ENCODE measurements at places on chromosomes 4 and X.

DNA sequence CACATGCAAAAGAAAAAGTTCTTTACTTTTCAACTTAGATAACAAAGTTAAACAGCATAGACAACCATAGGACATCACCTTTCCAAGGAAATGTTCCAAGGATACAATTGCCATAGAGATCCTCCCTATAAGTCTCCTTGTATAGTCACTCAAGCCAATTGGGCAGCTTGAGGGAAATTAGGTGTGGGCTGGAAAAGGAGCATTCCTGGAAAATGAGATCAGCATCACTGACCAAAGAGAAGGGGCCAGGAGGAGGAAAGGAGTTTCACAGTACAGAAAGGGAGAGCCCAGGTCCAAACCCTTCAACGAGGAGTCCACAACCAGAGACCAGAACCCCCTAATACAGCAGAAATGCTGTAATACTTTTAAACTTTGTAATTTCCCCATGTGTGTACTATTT is 91.5 kb upstream of the PPARGC1A start:
- no peak for DNase-seq

DNA sequence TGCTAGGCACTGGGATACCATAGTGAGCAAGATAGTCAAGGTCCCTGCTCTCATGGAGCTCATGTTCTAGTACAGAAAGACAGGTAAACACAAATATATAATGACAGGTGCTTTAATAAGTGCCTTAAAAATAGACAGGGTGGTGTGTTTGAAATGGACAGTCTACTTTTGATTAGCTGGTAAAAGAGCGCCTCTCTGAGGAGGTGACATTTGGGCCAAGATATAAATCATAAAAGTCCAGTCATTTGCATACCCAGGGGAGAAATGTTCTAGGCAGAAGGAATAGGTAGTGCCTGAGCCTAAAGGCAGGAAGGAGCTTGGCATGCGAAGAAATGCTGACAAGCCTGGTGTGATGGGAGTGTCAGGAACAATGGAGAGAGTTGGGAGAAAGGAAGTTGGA is 83.6 kb downstream of the DNAAF6 start:
- DNase-seq = no peak

GRCh38 chr4:139312552-139313332 is 10.5 kb upstream of the NDUFC1 start:
- no peak for DNase-seq

GRCh38 chrX:57379296-57379695 is 92.8 kb downstream of the FAAH2 start:
- no peak for DNase-seq

GRCh38 chr4:98838977-98839618 is 89.8 kb downstream of the EIF4E start:
- no peak for DNase-seq

GRCh38 chrX:153701706-153702105 is 14.0 kb downstream of the SLC6A8 start:
- DNase-seq = no peak

- DNase-seq = no peak
Measured at GRCh38 chr4:106116025-106116424, 200.0 kb downstream of the TBCK start.

DNA sequence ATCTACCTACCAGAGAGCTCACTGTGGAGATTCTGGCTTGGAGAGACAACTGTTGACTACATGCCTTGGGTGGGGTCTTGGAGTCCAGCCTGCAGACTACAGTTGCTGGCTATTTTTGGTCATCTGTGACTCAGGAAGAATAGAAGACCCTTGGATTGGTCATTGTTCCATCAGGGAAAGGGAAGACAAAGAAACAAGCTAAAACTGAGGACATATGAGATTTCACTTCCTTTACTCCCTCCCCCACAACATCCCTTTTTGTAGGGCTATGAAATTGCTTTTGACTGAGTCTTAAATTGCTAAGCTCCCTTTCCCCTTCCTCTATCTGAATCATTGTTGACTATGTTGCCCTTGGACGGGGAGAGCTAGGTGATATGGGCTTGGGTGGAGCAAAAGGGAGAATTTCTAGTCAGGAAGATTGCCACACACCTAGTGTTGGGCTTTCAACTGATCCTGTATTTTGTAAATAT is 11.7 kb downstream of the MSN start:
- DNase-seq = no peak

DNA sequence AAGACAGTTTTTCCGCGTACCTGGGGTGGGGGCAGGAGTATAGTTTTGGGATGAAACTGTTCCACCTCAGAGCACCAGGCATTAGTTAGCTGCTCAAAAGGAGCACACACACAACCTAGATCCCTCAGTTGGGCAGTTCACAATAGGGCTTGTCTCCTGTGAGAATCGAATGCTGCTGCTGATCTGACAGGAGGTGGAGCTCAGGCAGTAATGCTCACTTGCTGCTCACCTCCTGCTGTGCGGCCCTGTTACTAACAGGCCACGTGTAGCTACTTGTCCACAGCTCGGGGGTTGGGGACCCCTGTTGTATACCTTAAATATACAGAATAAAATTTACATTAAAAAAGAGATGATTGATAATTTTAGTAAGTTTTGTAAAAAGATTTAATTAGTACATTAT is 191.5 kb downstream of the SLC7A11 start:
- no peak for DNase-seq

DNA sequence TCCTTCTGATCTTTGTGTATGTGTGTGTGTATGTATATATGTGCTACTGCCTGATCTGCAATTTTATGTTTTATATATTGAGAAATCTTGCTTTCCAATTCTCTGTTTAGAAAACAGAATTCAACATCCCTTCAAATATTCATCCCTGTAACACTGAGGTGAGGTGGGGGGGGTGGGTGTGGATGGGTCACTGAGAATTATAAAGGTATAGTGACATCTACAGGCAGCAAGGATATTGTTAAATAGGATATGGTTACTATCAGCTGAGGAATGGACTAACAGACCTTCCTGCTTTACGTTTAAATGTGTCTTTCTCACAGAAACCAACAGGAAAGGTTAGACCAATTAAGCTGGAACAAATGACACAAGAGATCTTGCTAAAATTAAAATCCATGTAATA is 19.0 kb upstream of the MAGEB2 start:
- no peak for DNase-seq

Measured in NCI-H774 (cell line).